NCI-H446 treated with DMSO at 0.1 percent for 48 hours (cell line): ENCODE measurements at places on chromosomes 6 and 20.
A peak's percentile ranks its signal among the peaks of the same experiment; 100 is the strongest.

- no peak for DNase-seq
Measured at GRCh38 chr6:116244284-116244683, 9.6 kb downstream of the TSPYL4 start.

- DNase-seq = no peak
Measured at GRCh38 chr6:138215093-138215782, 3.1 kb downstream of the PBOV1 start.

DNA sequence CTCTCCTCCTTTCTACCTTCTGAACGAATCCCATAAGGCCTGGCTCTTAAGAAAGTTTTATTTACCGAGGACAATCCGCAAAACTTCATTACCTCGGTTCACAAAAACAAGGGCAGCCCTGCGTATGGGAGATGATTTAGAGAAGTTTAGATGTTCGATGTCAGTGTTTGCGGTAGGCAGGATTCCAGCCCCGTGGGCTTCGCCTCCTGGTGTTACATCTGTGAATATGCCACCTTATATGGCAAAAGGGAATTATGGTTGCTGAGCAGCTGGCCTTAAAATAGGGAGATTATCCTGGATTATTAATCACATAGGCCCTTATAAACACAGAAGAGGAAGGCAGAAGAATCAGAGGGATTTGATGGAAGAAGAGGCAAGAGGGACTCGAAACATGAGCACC is 21.1 kb downstream of the BMP6 start:
- no peak for DNase-seq

GRCh38 chr6:96235927-96236326 is 220.2 kb downstream of the FUT9 start:
- DNase-seq = no peak

GRCh38 chr20:55746723-55747122 is 258.6 kb downstream of the CBLN4 start:
- no peak for DNase-seq

GRCh38 chr20:23046431-23046830 is 3.0 kb downstream of the THBD start:
- DNase-seq = no peak

GRCh38 chr6:17930321-17930993 is 57.0 kb downstream of the KIF13A start:
- DNase-seq = no peak

DNA sequence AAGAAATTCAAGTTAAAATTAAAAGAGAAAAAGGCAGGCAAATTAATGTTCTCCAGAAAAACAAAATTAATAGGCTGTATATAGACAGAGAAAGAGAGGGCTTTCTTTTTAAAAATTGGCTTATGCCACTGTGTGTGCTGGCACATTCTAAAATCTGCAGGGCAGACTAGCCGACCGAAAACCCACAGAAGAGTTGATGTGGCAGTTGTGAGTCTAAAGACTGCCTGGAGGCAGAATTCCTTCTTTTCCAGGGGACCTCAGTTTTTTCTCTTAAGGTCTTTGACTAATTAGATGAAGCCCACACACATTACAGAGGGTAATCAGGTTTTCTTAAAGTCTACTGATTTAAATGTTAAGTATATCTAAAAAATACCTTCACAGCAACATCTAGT is 85.7 kb downstream of the GJA1 start:
- DNase-seq = no peak

GRCh38 chr6:95243053-95243452 is 334.3 kb upstream of the MANEA start:
- peak; percentile 39 for DNase-seq

DNA sequence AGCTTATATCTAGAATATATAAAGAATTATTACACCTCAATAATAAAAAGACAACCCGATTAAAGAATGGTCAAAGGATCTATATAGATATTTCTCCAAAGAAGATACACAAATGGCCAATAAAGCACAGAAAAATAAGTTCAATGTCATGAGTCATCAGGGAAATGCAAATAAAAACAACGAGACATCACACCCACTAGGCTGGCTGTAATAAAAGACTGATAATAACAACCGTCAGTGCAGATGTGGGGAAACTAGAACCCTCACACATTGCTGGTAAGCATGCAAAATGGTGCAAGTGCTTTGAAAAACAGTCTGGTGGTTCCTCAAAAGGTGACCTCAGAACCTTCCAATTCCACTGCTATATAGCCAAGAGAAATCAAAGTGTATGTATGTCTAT is 33.0 kb downstream of the TBX18 start:
- DNase-seq = no peak

- no peak for DNase-seq
Measured at GRCh38 chr6:109389650-109390274, 7.5 kb upstream of the CD164 start.

DNA sequence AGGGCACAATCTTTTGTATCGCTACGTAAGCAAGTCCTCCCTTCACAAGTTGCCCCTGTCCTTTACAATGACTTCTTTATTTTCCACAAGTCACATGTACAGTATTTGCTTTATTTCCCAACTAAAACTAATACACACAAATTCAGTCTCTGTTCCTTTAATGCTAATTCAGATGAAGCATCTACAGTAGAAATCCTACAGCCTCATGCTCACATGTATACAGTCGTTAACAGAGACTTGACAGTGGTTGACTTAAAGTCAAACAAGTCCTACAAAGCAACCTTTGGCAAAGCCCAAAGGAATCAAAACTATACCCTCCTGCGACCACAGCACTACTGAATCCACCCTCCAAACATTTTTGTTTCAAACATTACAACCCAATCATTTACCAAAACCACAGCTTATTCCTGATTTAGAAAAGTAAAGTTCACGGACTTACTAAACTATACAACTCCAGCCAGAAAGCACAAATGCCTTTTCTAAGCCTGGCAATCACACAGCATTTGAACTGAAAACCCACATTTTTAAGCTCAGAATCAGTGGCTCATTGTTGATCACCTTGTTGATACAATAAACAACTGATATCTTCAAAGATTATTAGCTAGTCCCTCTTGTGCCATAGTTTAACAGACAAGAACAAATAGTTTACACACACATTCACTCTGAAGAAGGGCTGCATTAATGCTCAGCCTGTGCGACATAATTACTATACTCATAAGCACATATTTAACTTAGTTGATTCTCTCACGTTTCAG is 70.9 kb upstream of the NHSL1 start:
- no peak for DNase-seq

DNA sequence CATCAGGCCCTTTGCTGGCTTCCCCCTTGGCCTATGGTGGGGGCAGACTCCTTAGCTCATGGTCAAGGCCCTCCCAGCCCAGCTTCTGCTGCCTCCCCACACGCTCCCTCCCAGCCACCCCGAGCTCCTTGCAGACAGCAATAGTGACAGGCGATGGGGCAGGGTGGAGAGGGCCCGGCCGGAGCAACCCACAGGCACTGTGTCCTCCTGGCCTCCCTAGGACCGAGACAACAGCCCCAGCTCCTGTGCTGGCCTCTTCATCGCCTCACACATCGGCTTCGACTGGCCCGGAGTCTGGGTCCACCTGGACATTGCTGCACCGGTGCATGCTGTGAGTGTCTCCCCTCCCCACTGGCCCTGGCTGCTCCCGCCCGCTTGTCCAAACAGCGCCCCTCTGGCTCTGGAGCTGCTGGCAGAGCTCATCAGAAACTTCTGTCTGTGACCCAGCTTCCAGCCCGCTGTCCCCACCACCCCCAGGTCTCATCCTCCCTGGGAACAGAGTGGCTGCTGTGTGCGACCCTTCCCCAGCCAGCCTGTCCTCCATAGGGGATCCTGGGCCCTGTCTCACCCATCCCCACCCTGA is 21.8 kb downstream of the NPEPL1 start:
- no peak for DNase-seq

- DNase-seq = no peak
Measured at GRCh38 chr20:43430265-43431133, 27.2 kb upstream of the SRSF6 start.

DNA sequence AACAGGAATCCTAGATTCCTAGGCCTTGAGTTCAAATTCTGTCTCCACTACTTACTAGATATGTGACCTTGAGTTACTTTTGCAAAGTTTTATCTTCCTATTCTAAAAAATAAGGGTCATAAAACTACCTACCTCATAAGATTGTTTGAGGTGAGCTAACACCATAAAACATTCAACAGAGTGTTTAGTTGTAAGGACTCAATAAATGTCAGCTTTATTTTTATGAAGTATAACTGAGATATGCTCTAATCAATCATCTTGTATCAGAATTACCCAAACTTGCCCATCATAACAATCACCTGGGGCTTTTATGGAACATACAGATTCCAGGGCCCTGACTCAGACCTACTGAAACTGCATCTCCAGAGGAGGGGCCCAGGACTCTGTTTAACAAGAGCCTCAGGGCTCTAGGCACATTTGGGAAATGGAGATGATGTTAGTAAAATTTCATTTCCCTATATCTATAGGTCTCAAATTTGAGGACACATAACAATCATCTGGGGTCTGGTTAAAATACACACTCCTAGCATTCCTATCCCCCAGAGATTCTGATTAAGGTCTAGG is 35.5 kb upstream of the MRAP2 start:
- no peak for DNase-seq

GRCh38 chr6:105388392-105388791 is 14.5 kb downstream of the PREP start:
- no peak for DNase-seq

GRCh38 chr6:137744877-137745276 is 122.2 kb upstream of the TNFAIP3 start:
- DNase-seq = no peak

DNA sequence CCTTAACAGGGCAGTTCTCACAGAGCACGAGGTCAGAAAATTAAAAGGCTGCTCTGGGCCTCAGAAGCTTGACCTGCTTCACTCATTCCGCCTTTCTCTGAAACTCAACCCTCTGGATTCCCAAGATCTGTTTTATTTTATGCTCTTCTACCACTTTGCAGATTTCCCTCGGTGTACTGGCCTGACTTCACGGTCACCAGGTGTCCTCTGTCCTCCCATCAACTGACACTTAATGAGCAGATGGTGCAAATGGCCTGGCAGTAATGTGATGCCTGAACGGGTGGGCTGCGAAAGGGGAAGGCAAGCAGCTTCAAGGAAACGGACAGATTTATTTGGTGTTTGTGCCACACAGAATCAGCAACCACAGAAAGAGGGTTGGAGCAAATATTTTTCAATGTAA is 169.7 kb upstream of the TFAP2D start:
- DNase-seq = no peak

DNA sequence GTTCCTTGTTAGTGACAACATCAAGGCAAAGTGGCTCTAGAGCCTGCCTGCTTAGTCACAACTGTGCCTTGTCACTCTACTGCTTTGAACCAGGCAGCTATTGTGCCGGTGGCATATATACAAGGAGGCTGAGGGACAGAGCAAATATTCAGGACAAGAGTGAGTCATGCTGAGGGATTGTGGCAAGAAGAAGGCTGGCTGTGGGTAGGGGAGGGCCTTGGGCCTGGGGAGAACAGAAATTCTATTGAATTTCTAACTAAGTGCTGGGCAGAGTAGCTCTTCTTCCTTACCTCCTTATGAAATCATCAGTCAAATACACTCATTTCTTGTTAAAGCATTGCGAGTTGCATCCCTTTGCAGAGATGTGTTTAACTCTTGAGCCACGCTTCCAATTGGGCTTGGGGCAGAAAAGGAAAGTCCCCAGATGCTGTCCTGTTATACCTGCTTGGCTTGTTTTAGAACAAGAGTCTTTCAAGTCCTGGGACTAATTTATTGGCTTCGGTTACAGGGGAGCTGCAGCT is 59.7 kb downstream of the PFDN4 start:
- no peak for DNase-seq

- DNase-seq = no peak
Measured at GRCh38 chr6:108176281-108177089, 10.7 kb downstream of the NR2E1 start.

DNA sequence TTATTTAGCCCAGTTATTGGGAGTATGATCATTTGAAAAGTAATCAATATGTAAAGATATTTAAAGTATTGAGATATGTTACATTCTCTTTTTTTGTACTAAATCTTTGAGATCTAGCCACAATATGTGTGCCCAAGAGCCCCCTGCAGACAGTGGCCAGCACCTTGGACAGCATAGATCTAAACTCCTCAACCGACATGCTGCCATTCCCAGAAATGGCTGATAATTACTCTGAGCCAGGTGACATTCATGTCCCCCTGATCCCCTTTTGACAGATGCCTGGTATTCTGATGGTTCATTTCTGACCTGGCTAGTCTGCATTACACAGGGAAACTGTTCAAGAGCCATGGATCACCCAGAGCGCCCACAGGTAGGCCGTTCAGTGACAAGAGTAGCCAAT is 177.1 kb downstream of the ZDHHC14 start:
- DNase-seq = no peak

DNA sequence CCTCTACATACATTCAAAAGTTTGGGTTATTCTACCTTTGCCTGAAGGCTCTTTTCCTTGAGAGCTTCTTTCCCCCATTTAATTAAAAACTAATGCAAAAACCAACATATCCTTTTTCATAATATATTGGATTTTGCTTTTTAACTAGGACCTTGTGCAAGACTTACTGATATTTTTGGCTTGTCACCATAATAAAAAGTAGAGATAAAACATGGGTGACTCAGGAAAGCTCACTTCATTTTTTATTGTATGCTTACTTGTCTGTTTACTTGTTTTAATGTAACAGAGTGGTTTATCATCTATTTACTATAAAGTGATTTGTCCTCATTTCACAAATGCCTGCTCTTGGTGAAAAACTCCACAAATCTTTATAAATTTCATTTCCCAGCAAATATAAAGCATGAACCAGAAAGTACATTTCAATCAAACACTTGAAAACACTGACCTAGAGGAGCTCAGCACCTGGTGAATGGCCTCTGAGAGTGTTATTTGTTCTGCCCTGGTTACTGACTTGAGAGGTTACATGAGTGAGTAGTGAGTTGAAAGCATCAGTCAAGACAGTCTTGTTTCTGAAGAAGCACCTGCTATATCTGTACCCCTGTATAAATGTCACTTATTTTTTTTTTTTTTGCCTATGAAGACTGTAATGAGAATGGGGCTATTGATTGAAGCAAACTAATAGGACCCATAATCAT is 20.8 kb downstream of the ADGRG6 start:
- DNase-seq = no peak

GRCh38 chr6:112205427-112206109 is 48.8 kb downstream of the LAMA4 start:
- no peak for DNase-seq

- no peak for DNase-seq
Measured at GRCh38 chr6:170243791-170244291, 47.0 kb downstream of the DLL1 start.

DNA sequence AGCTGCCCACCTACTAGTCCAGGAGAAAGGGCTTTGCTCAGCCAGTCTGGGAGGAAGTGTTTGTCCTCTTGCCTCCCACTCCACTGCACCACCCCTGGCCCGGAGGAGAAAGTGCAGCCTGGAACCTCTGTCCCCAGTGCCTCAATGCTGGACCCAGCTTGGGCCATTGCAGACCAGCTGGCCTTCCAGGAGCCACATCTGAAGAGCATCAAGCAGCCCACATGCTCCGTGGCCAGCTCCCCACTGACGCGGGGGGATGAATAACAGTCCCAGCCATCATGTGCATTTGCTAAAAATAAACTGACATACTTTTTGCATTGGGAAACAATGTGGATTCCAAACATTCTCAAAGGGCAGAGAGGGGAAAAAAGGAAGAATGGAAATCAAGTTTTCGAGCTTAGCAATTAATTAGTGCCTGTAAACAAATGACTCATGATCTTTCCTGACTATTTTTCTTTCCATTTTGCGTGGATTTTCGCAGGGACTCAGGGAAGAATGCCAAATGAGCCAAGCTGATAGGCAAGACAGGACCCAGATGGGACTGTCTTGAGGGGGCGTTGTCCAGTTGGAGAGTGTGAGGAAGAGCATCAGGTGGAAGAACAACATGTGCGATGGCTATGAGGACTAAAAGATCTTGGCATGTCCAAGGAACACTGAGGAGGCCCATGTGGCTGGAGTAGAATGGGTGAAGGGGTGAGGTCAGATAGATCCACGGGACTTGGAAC is 34.1 kb downstream of the CEBPB start:
- no peak for DNase-seq

- no peak for DNase-seq
Measured at GRCh38 chr6:13339863-13340630, 11.7 kb upstream of the TBC1D7 start.
